ENCODE measurements at places on chromosomes 12 and 14.
A peak's percentile ranks its signal among the peaks of the same experiment; 100 is the strongest.

DNA sequence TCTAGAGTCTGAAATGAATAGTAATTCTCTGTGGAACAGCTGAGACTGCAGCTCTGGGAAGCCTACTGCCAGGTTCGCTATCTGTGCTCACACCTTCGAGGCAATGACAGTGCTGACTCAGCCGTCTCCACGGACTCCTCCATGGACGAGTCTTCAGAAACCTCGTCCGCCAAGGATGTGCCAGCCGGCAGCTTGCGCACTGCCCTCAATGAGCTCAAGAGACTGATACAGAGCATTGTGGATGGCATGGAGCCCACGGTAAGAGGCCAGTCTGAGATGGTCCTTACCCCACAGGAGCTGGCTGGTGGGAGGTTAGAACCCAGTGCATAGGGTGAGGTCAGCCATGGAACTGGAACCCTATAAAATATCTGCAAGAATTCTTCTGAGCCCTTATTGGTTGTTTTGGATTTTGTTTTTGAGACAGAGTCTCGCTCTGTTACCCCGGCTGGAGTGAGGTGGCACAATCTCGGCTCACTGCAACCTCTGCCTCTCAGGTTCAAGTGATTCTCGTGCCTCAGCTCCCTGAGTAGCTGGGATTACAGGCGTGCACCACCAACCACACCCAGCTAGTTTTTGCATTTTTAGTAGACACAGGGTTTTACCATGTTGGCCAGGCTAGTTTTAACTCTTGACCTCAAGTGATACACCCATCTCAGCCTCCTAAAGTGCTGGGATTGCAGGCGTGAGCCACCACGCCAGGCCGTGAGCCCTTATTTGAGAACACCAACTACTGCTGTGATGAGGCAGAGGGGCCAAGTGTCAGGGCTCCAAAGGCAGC, 43.9 kb downstream of the RAB35 start:
- no peak for DNase-seq

DNA sequence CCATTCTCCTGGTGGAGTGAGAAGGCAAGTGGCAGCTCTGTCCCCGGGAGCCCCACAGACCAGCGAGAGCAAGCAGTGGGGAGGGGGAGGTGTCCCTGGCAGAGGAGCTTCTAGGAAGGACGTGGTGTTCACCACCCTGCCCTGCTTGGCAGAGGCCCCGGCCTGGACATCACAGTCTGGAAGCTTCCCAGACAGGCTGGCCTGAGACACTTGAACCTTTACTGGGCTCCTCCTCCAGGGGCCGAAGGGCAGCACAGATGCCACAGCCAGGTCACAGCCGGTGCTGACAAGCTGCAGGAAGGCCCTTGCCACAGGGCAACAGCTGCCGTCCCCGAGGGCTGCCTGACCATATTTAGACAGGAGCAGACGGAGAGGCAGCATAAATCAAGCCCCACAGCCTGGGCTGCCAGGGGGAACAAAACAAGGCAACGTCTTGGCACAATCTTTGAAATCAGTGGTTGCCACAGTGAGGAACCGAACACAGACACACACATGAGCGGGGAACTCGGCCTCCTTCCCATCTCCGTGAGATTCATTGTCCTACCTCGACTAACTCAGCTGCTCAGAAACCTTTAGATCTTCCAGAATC, 28.5 kb downstream of the PRIMA1 start:
- DNase-seq: no peak

- no peak for DNase-seq
These were observed 246.4 kb downstream of the EGLN3 start for GRCh38 chr14:33704481-33704880.

GRCh38 chr14:46058964-46059563, 592.5 kb downstream of the RPL10L start:
- DNase-seq: no peak

- peak; percentile 88 for DNase-seq
These were observed 110.5 kb downstream of the ARF6 start for GRCh38 chr14:50003213-50004021.

- DNase-seq: no peak
These were observed 64.0 kb upstream of the ATF1 start for GRCh38 chr12:50699940-50700339.

DNA sequence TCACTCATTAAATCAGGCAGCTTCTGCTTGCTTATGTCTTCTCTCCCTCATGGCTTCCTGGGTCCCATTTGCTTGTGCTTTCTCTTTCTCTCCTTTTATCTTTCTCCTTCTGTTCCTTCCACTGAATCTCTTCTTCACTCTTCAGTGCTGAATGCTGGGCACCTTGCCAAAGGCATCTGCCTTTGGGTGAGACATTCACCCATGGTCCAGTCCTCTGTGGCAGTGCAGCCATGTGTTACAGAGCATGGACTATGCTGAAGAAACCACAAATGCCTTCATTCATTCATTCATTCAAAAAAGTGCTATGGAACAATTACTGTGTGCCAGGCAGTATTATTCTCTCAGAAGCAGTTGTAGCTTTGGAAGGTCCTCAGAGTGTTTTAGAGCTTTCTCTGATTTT, 344.4 kb upstream of the STXBP6 start:
- no peak for DNase-seq

DNA sequence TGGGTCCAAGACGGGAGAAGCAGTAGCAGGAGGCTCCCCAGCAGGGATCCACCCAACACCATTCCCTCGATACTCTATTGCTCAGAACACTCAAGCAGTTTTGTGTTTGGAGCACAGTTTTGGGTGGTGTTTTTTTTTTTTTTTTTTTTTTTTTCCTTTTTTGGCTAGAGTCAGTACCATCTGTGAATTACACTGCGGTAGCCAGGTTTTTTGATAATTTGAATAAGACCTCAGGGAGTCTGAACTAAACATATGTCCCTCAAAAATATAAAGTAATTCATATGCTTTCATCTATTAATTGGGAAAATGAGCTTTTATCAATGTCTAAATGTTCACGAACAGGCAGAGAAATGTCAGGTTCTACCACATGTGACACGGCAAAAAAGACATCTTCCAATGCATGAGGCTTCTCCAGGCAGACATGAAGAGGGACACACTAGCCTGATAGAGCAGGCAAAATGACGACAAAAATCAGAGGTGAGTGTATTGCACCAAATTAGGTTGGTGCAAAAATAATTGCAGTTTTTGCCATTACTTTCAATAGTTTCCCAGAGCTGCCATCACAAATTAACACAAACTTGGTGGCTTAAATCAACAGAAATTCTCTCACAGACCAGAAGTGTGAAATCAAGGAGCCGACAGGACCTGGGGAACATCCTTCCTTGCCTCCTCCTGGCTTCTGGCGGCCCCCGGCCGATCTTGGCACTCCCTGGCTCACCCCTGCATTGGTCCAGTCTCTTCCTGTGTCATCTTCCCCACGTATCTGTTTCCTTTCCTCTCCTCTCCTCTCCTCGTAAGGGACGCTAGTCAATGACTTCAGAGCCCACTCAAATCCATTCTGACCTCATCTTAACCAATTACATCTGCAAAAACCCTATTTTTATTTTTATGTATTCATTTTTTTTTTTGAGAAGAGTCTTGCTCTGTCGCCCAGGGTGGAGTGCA, 33.9 kb downstream of the FOXN3 start:
- no peak for DNase-seq

GRCh38 chr12:88111074-88111652, 30.7 kb downstream of the CEP290 start:
- DNase-seq: peak; percentile 71

GRCh38 chr14:61041704-61042103, 60.7 kb downstream of the SLC38A6 start:
- no peak for DNase-seq

GRCh38 chr12:118625050-118625675, 248.8 kb downstream of the SUDS3 start:
- DNase-seq: no peak

DNA sequence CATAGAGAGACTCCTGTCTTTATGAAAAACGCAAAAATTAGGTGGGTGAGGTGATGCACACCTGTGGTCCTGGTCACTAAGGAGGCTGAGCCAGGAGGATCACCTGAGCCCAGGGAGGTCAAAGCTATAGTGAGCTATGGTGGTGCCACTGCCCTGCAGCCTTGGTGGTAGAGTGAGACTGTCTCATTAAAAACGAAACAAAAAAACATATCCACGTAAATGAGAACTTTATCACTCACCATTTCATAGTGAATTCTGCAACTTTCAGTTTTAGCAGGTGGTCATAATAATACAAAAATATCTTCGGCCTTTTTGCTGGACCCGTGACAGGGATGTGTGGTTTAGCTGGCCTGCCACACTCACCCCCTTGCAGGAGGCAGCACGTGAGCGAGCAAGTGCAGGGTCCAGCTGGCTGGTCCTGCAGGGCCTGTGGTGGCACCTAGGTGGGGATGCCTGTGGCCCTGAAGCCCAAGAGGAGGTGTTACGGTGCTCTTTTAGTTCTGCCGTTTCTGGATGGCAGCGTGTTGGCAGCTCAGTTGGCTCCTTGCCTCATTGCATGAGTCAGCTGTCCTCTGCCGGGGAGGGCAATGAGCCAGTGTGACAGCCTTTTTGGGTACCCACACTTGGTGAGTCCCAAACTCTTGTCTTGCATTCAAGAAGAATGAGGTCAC, 1330.7 kb upstream of the TMEM132C start:
- peak; percentile 2 for DNase-seq

DNA sequence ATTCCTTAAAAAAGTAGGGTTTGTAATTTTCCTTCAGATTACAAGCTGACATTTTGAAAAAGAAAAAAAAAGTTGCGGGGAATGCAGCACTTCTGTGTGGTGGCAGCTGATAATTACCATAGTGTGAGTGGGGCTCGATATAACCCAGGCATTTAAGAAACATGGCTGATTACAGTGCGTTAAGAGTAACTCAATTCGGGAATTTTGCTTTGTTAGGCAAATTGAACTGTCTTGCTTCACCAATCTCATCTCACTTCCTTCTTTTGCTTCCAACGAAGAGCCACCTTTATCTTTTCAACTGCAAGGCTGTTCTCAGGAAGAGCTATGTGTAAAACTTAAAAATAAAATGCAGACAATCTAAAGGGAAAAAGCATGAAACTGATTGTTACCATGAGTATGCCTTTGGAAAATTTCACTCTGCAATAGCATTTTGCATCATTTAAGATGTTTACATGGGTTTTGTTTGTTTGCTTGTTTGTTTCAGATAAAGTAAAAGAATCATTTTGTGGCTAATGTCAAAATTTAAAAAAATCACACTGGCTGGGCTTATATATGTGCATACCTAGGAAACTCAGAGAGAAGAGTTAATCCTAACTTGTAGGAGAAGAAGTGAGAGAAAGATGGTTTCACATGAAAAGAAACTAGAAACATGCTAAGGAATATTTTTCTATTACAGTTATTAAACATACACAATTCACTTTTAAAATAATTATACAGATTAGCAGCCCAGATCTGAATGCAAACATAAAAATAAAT, 295.9 kb upstream of the ATP2B1 start:
- DNase-seq: no peak

DNA sequence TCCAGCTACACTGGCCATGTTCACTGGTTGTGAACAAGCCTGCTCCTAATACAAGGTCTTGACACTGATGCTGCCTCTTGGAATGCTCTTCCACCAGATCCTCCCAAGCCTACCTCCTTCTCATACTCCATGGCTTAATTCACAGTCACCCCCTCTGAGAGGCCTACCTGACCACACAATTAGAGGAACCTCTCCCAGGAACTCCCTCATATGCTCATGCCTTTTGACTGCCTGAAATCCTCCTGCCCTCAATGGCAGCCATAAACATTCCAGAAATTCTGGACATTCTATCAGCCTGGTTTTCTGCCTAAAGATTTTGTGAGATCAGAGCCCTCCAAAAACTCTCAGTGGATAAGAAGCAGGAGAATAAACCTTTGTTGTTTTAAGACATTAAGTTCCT, 340.2 kb downstream of the C12orf75 start:
- DNase-seq: no peak

DNA sequence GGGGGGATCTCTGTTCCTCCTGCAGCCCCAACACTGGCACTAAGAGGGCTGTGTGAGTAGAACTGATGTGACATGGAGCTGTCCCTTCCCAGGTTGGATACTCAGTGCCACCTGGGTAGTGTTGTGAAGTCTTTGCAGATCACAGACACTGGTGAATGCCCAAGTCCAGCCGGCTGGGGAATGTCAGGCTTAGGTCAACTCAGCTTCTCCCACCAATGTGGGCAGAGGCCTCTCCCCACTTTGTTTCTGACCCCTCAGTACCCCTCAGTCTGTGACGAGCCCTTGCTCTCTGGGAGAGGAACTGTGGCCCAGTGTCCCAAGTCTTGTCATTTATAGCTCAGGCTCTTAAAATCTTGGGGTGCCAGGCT, 11.3 kb downstream of the SLC25A29 start:
- no peak for DNase-seq

GRCh38 chr14:100305324-100306100, 732 bp downstream of the SLC25A29 start:
- peak; percentile 53 for DNase-seq

GRCh38 chr14:34981743-34982420, 910 bp upstream of the SRP54 start:
- peak; percentile 71 for DNase-seq

- no peak for DNase-seq
These were observed 134.2 kb downstream of the TMEM30B start for GRCh38 chr14:61146899-61147298.

DNA sequence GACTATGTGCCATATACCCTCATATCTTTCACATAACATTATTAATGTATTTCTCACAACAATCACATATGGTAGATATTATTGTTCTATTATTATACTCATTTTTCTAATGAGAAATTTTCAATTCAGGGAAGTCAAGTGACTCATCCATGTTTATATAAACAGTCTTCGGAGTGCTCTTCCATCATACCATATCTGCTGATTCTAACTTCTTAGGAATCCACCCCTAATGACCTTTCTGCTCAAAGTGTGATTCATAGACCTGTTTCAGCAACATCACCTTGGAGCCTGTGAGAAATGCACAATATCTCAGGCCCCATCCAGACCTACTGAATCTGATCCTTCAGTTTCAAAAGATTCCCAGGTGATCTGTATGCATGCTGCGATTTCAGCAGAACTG, 39.8 kb upstream of the OVCH1 start:
- no peak for DNase-seq

DNA sequence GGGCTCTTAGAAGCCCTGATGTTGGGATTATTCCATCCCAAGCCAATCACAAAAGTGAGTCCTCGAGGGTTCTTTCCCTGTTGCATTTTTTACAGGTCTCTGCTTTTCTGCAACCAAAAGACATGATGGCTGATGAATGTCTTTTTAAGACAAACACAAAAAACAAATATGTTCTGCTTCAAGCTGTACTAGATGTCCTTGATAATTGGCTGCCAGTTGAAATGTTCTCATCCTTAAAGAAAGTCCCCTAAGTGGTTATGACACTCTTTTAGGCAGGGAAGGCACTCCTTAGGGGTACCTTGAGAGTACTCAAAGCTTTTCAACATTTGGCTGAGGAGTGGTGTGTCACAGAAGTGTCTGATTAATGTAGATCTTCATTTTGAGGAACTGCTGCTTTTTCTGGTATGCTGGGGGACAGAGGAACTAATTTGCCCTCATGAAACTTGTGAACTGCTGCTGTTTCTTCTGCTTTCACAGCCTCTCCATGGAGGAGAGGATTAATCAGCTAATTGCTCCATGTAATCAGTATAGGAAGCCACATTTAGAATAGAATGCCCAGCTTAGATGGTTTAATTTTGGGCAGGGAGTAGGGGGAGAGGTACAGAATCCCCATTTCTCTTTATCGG, 22.8 kb upstream of the IGF1 start:
- DNase-seq: no peak

Data from ELR (cell line).